ENCODE measurements at places on chromosomes 12 and 14.
A peak's percentile ranks its signal among the peaks of the same experiment; 100 is the strongest.

DNA sequence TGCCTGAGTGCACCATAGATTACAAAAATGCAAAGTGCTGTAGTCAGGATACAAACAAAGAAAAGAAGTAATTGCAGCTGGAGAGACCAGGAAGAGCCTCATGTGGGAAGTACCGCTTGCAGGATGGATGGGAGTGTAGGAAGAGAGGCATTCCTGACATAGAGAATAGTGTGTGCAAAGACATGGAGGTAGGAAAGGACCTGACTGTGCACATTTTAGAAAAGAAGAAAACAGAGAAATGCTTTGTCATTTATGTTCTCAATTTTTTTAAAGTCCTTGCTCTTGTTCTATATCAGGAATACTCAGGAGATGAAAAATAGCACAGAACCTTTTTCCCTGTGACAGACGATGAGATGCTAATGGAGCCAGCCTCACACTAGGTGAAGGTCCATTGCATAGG lies 358.7 kb upstream of the TMPO start:
- DNase-seq: no peak

- no peak for DNase-seq
These were observed 42.6 kb downstream of the FRS2 start for GRCh38 chr12:69512820-69513219.

DNA sequence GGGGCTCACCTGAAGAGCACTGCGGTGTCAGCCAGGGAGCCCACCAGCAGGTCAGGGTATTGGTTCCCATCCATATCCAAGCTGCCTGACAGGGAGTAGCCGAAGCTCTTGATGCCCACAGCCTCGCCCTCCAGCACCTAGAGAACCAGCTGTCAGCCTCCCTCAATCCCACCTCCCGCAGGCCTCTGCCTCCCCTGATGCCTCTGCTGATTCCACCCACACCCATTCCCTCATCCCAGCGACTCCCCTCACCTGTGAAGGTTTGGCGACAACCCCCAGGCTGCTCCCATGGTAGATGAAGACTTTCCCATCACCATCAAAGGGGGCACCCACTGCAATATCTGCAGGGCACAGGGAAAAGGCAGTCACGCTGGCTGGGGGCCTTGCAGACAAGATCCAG lies 10.0 kb downstream of the ITGA7 start:
- no peak for DNase-seq

DNA sequence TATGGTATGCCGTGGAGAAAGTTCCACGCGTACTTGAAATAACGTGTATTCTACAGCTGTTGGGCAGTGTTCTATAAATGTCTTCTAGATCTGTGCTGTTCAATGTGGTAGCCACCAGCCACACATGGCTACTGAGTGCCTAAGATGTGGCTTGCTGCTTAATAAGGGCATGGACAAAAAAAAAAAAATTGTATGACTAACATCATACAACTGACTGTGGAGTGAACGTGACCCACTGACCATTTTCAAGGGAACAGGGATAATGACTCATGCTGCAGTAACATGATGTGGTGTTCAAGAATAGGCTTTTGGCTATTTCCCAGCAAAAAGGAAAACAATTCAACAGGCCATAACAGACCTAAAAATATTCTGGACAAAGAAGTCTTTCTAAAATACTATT lies 13.0 kb downstream of the ATG14 start:
- peak; percentile 67 for DNase-seq

DNA sequence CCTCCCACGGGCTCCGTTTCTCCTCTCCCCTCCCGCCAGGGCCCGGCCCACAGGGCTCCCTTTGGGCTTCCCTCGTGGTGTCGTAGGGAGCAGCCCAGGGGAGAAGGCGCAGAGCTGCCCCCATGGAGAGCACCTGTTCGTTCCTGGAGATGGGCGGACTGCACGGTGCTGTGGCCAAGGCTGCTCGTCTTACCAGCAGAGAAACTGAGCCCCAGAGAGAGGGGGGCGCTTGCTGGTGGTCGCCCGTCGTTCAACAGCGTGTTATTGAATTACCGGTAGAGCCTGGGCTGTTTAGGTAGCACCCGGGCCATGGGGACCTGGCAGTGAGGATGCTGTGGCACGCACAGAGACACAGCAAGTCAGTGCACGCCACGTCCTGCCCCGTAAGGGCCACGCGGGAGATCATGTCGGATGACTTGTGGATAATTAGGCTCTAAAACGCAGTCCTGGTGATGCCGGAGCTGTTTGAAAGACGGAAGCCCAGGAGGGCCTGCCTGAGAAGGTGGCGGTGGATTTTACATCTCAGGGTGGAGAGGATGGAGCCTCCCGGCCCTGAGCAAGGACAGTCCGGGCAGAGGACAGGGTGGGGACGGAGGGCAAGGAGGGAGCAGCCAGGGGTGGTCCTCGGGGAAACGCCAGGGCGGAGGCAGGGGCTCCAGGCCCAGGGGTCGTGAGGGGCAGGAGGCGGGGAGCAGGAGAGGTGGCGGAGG lies 134.4 kb downstream of the ADGRD1 start:
- DNase-seq: no peak

- no peak for DNase-seq
These were observed 43.3 kb upstream of the NPFF start for GRCh38 chr12:53550595-53550994.

- peak; percentile 76 for DNase-seq
These were observed 3.3 kb upstream of the EXOC3L4 start for GRCh38 chr14:103091041-103091882.

DNA sequence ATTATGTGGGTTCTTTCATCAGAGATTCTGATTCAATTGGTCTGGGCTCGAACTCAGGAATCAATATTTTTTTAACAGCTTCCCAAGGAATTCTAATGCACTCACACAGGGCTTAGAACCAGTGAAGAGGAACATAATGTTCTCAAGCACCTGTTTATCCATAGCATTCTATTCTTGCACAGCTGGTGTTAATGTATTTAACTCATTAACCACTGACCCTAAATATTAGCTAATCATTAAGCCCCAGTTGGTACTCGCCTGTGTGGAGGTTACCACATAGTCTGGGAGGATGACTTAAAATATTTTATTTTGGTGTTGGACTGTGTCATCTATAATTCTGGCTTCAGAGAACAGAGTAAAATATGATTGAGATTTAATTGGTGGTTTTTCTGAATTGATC lies 45.3 kb downstream of the LRP6 start:
- DNase-seq: no peak

GRCh38 chr12:10863512-10864218 lies 14.4 kb upstream of the PRR4 start:
- DNase-seq: no peak

DNA sequence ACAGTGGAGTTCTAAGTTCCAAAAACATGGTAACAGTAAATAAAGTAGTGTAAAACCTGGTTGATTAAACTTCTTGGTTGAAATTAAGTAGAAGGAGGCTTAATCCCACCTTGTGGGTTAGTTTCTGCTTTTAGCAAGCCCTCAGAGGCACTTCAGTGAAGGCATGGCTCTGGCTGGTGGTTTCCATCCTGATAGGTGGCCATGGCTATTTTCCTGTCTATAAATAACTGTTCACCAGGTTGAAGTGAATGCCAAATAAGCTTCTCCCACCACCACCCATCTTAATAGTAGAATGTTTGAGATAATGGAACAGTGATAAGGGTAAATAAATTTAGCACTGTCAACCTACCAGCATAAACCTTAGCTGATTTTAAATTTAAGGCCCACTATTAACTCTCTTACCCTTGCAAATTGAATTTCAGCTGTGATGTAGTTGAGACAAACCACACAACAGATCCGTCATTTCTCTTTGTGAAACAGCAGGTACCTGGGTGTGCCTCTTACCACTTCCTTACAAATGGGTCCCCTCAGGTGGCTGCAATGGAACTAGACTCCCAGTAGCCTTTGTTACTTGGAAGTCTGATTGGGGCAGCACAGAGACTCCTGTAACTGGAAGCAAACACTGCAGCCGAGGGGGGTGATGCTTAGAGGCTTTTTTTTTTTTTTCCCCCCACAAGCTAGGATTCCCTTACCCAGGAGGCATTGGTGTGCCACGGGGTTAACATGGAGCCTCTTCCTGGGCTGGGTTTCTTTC lies 41.4 kb downstream of the DAAM1 start:
- no peak for DNase-seq

DNA sequence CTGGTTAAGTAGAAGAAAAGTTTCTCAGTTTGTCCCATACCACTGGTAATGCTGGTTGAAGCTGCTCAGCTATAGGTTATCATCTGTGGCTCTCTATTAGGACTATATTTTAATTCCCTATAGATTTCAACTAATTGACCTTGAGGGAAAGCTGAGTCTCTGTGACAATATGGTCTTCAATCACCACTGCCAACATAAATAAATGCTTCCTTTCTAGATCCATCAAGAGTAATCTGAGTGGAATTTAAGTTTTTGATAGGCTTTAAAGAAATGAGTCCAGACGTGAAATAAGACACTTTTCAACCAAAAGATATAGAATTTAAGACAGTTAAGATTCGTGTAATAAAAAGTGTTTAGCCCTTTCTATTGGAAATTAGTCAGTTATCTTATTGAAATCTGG lies 63.5 kb upstream of the MYF6 start:
- no peak for DNase-seq

- DNase-seq: no peak
These were observed 175.6 kb downstream of the GLT1D1 start for GRCh38 chr12:129028844-129029243.

DNA sequence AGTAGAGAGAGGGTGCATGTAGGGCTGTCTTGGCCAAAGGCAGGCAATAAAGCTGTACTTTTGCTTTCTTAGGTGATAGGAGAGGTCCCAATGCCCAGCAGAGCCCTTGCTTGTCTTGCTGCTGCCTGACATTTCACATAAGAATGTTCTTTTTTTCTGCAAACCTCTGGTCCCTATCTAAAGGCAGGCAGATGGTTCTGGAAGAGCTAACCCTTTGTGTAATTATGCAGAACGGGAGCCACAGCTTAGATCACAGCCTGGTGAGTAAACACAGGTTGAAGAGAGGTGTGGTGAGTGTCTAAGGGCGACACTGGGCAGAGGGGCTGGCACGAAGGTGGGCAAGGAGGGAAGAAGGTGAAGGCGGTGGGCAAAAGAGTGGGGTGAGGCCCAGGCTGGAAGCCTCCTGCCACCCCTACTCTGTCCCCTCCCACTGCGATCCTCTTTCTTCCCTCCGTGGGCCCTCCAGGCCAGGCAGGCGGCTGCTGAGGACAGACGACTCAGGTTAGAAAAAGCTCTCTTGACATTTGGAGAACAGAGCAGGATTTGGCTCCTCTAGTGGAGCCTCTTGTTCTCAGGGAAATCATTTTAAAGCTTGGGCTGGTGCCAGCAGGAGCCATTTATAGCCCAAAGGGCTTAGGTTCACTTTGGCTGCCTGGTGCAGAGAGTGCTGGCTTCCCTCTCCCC lies 42.8 kb downstream of the PRMT8 start:
- DNase-seq: no peak

DNA sequence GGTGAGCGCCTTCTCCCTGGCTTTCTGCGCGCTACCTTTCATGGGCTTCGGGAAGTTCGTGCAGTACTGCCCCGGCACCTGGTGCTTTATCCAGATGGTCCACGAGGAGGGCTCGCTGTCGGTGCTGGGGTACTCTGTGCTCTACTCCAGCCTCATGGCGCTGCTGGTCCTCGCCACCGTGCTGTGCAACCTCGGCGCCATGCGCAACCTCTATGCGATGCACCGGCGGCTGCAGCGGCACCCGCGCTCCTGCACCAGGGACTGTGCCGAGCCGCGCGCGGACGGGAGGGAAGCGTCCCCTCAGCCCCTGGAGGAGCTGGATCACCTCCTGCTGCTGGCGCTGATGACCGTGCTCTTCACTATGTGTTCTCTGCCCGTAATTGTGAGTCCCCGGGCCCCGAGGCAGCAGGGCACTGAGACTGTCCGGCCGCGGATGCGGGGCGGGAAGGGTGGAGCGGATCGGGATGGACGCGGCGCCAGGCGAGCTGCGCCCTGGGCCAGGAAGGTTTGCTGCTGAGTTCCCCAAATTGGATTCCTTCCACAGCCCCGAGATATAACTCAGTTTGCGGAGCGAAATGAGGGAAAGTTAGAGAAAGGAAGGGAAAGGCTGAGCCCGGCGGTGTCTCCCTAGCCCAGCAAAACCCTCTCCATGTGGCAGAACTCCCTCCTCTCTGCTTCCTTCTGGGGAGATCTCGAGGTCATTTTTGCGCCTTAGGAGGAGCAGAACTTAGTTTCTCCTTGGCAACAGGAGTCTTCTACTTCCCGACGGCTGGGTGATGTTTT lies 972 bp downstream of the PTGDR start:
- DNase-seq: no peak

GRCh38 chr12:11568155-11568761 lies 81.2 kb upstream of the ETV6 start:
- no peak for DNase-seq

DNA sequence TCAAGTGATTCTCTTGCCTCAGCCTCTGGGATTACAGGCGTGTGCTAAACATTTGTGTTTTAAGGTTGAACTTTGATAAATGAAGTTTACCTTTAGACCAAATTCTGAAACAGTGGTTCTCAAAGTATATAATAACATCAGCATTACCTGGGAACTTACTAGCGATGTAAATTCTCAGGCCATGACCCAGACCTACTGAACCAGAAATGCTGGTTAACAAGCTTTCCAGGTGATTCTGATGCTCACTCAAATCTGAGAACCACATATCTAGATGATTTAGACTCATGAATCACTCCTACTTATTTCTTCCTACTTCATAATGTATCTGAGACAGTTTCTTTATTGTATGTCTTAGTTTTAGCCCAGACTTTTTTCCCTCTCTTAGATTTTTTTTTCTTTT lies 43.6 kb downstream of the RAD51B start:
- DNase-seq: no peak

- no peak for DNase-seq
These were observed 41.7 kb downstream of the NPAS3 start for GRCh38 chr14:32980178-32980901.

DNA sequence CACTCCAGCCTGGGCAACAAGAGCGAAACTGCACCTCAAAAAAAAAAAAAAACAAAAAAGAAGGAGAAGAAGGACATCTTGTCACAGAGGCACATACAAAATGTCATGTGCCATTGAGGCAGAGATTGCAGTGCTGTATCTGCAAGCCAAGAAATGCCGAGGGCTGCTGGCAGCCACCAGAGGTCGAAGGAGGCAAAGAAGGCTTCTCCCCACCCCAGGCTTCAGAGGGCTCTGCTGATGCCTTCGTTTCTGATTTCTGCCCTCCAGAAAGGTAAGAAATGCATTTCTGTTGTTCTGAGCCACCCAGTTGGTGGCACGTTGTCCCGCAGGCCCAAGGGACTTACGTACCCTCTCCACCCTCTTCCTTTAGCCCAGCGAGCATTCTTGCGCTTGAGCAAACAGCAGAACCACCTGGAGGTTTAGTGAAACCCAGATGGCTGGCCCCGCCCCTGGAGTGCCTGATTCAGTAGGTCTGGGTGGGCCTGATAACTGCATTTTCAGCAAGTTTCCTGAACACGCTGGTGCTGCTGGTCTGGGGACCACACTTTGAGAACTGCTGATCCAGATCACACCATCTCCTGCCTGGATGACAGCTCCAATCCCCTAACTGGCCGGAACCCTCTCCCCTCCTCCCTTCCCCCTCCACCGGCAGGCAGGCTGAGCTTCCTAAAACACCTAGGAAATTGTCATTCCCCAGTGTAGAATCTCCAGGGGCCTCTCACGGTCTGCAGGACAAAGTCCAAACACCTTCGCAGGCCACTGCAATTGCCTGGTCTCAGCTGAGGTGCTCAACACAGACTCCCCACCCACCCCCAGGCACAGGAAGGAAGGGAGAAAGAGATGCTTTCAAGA lies 21.1 kb upstream of the SCARB1 start:
- DNase-seq: no peak

Measured in MV-4-11 (cell line).